NCI-H82 (cell line): ENCODE measurements at places on chromosomes 6 and 20.

DNA sequence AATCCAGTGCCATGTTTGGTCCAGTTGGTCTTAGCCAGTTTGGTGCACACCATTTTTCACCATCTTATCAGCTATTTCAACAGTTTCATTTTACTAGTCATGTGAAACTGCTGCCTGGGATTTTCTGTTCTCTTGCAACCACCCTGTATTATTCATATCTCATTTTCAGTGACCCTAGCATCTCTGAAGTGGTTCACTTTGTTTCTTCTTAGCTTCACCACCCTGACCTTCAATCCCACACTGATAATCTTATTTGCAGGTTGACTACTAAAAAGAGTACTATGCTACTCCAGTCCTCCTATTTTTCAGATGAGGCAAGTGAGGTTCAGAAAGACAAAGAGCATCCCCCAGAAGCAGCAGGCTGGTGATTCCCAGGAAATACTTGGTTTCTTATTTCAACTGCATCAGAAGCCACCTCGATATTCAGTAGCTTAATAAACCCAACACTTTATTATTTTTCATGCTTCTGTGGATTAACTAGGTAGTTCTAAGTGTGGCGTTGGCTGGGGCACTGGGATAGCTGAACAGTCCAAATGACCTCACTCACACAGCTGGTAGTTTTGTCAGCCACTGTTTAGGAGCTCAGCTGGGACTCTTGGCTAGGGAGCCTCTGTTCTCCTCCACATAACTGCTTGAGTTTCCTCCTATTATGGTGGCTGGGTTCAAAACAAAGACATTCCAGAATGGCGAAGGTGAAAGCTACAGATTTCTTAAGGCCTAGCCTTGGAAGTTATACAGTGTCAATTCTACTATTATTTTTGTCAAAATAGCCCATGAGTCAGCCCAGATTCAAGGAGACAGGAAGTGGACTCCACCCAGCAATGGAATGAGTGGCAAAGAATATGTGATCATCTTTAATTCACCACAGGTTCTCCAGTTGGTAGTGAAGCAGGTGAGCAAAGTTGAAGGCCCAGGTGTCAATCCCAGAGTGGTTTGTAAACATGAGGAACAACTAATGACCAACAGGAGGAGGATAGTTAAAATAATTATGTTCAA is 40.6 kb downstream of the BPIFB4 start:
- no peak for DNase-seq

DNA sequence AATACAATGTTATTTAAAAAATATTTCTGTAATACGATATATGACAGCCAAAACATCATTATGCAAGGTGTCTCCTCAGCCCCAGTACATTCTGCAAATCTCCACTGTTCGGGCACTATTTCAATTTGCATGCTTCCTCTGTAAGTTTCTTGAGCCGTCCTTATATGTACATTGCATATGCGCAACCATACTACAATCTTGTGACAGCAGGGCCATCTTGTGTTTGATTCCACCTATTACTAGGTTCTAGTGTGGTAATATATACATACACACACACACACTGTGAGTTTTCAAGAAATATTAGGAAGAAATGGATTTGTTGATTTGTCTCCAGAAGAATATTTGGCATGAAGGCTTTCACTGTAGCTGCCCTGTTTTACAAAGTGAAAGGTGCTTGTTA is 9.8 kb downstream of the LYRM4 start:
- DNase-seq = peak; percentile 7

DNA sequence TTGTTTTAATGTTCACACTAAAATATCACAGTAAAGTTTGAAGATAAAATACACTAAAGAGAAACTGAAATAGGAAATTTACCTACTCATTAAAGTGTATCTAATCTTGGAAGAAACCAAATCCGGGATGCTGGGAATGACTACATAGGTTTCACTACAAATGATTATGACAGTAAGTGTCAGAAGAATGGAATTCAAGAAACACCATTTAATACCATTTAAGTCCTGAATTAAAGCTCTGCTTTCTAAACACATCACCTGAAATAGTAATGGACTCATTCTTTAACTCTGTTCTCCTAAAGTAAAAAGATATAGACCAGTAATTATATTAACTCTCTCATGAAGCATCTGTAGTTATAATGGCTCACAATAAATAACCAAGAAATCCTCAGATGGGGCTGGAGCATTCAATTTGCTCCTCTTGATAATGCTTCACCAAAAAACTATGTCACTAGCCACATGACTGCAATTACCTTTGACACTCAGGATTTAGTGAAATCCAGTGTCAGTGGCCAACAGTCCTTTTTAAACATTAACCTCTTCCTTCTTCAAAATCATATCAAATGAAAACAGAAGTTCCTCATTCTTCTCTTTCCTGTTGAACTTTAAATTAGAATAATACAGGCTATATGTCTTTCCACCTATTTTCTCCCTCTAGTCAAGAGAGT is 41.4 kb downstream of the MAP7 start:
- DNase-seq = no peak

DNA sequence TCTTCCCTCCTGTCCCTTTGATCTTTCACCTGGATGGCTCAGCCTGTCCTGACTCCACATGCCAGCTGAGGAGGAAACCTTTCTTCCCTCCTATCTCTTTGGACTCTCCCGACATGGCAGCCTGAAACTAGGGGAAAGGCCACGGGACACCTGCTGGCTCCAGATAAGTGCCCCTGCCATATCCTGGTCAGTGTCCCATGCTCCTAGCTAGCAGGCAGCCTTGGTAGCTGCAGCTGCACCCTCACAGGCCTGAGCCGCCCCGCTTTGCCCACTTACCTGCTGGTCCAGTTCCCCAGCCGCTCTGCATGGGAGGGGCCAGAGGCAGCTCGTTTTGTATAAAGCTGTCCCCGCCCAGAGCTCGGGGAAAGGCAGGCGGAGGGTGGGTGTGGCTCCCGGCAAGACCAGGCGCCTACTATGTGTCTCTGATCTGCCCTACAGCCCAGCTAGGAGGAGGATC is 7.4 kb upstream of the SLC52A3 start:
- DNase-seq = no peak

- no peak for DNase-seq
These were observed 150.4 kb downstream of the INSM1 start for GRCh38 chr20:20518263-20518662.
